Dermis blood vessel endothelial cell (primary cell): ENCODE measurements at places on chromosomes 6 and 20. TPM values are rescaled to one million over a fixed set of nuclear protein-coding genes. Genes with fewer than 3 reads are reported as not detected.

Gene STMND1
- total RNA-seq = not detected in 2 replicates

DNA sequence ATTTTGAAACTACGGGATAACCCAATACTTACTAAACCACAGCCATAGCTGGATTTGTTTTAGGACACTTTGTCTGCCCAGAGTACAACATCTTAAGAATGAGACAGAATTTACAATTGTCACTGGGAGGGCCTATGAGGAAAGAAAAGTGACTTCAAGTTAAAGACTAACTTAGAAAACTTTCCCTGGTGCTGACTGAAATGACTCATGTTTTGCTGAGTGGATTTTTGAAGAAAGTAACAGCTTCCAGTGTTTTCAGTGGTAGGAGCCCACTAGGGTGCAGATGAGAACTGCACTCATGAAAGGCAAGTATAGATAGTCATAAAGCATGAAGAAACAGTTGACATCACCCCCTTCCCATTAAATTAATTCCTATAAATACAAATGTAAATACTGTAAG, 988.2 kb upstream of the MAP3K7 start:
- no peak for DNase-seq

GRCh38 chr6:83827050-83827449, 26.1 kb upstream of the RIPPLY2 start:
- DNase-seq = no peak

Gene KIFC1
- 12.4 and 34.3 TPM in 2 replicates for total RNA-seq

- no peak for DNase-seq
These were observed 21.8 kb upstream of the C20orf144 start for GRCh38 chr20:33640287-33640686.
